ENCODE measurements at places on chromosomes 2 and 18. TPM values are rescaled to one million over a fixed set of nuclear protein-coding genes. Genes with fewer than 3 reads are reported as not detected.

IL18R1 gene
- 3.0 TPM for total RNA-seq

PSMA8 gene
- total RNA-seq: not detected

LOXHD1 gene
- total RNA-seq: not detected

ALPI gene
- not detected for total RNA-seq

RAPGEF4 gene
- total RNA-seq: 15.0 TPM

NEU4 gene
- total RNA-seq: not detected

CIB4 gene
- not detected for total RNA-seq

SLC30A3 gene
- total RNA-seq: 0.32 TPM

GLS gene
- total RNA-seq: 131 TPM
